ENCODE measurements at places on chromosomes 11 and 22.
A peak's percentile ranks its signal among the peaks of the same experiment; 100 is the strongest.

DNA sequence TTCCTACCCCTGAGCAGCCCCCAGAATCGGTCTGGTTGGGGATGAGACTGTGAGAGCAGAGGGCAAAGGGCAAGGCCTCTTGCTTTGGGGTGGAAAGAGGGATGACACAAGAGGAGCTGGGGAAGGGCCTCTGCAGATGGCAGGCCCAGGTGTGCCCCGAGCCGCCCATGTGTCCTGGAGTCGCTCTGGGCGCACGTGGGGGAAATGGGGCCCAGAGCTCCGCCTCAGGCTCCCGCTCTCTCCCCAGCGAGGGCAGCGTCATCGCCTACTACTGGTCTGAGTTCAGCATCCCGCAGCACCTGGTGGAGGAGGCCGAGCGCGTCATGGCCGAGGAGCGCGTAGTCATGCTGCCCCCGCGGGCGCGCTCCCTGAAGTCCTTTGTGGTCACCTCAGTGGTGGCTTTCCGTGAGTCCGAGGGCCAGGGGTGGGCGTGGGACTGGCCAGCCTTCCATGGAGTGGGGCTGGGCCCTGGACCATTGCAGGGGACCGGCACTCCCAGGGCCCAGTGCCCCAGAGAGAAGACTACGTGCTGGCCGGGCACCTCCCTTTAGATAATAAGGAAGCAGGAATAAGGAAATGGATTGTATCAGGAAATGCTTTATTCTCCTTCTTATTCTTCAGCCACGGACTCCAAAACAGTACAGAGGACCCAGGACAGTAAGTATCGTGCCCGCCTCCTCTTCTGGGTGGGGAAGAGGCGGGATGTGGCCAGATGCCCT, 30.1 kb downstream of the ST14 start:
- DNase-seq, result no peak

DNA sequence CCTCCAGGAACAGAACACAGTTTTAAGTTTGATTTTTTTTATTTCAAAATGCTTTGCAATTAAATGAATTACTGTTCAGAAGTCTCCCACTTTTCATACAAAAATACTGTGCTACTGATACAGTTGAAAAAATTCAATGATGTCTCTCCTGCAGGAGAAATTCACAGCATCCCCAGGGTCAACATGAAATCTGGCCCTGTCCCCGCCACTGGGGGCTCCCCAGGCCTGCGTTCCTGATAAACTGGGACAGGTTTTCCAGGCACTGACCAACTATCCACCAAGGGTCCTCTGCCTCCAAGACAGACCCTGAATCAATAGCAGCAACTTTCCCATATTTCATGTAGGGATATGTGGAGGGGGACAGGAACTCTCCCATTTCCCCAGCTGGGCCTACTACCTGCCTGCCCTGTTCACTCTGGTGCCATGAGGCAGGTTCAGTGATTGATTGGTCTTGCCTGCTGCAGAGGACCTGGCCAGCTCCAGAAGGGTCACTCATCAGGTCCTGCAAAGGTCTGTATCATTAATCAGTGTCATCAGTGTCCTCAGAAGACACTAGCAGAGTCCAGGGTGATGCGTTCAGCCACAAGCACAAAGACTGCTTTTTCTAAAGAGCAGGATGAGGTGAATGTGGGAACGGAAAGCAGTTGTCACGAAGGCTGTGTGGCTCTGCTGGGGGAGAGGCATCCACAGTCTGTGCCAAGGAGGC, 43.4 kb downstream of the PISD start:
- DNase-seq, result no peak

GRCh38 chr11:113448316-113448677, 26.9 kb downstream of the DRD2 start:
- no peak for DNase-seq

- DNase-seq, result no peak
These were observed 14.5 kb downstream of the MUC2 start for GRCh38 chr11:1088927-1089737.

GRCh38 chr11:103731670-103732069, 304.8 kb upstream of the DDI1 start:
- no peak for DNase-seq

DNA sequence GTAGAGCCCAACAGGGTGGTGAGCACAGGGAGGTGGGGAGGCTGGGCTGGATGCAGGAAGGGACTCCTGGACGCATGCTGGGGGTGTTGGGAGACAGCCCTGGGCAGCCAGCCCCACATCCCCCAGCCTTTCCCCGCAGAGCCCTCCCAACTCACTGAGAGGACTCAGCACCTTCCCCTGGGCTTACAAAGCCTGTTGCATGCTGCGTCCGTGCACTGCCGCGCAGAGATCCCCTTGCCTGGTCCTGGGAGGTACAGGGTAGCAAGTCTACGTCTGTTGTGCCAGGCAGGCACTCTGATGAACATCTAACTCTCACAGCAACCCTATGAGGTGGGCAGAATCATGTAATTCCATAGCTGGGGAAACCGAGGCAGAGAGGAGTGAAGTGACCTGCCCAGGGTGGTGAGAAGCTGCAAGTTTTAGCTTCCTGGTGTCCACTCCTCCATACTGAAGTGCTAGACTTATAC, 33.9 kb upstream of the TCF20 start:
- no peak for DNase-seq

- DNase-seq, result no peak
These were observed 147.5 kb downstream of the LDLRAD3 start for GRCh38 chr11:36091256-36091811.

GRCh38 chr22:30969532-30970355, 679 bp downstream of the TUG1 start:
- DNase-seq, result no peak

DNA sequence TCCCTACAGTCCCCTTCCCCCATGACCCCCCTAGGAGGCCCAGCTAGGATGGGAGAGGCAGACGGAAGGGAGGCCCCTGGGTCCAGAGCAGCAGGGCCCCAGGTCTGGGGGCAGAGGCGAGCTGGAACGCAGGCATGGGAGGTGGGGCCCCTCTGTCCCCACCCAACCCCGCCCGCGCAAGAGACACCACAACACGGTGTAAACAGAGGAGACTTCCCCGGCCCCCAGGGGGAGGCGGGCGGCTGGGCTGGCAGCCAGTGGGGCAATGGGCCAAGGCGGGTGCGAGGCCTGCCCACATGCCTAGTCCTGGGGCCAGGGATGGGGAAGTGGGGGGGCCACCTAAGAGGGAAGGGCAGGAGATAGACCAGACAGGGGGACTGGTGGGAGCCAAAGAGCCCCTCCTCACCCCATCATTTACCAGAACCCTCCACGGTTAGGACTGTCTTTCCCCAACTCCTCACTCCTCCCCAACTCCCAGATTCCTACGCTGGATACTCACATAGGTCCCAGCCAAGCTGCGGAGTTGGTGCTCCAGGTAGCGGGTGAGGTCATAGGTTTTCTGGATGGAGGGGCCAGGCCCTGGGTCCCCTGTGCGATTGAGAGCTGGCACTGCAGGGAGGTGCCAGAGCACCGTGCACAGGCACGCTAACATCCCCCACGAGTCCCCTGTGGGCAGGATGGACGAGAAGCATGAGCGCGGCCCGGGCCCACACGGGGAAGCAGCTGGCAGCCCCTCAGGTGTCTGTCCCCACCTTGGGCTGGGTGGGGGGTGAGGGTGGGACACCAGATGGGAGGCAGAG, 6.2 kb downstream of the CLCF1 start:
- DNase-seq, result no peak

DNA sequence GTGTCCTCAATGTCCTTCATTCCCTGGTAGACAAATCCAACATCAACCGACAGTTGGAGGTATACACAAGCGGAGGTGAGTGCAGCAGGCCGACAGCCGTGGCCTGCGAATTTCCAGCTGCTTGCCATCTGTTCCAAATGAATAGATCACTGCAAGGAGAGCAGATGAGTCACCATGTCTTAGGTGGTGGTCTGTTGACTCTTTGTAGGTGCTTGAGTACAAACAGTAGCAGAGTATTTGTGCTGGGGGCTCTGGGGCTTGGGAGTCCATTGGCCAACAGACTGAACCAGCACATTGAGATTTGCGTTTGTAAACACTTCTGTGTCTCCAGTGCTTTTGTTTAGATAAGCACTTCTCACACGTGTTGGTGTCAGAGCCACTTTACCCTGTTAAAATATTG, 21.1 kb downstream of the EIF3L start:
- DNase-seq, result no peak

DNA sequence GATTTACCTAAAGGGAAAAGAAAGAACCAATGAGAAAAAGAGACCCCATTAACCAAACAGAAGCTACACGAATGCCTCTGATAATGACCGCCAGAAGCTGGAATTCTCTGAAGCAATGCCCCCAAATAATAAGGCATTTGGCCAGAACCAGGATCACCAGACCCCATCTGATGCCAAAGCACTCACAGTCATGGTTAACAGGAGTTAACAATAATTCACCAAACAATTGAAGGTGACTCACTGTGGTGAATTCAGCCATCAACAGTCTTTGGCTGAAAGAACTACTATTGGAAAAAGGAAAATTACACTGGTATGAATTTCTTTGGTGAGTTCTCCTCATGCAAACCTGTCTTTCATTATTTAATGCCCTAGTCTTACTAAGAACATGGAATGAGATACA, 21.9 kb upstream of the NFRKB start:
- no peak for DNase-seq

DNA sequence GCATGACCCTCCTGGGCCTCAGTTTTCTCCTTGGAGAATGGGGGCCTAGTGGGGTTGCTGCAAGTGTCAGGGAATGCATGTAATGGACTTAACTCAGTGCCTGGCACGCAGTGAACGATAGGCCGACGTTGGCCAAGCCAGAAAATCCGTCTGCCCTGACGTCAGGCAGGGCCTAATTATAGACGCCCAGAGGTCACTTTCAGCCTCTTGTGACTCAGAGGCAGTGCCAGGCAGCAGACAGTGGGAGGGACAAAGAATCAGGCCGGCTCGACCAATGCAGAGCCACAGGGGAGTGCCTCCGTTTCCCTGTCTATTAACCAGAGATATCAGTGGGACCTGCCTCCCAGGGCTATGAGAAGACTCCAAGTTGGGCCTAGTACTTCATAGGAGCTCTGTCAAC, 115.0 kb downstream of the MN1 start:
- no peak for DNase-seq

DNA sequence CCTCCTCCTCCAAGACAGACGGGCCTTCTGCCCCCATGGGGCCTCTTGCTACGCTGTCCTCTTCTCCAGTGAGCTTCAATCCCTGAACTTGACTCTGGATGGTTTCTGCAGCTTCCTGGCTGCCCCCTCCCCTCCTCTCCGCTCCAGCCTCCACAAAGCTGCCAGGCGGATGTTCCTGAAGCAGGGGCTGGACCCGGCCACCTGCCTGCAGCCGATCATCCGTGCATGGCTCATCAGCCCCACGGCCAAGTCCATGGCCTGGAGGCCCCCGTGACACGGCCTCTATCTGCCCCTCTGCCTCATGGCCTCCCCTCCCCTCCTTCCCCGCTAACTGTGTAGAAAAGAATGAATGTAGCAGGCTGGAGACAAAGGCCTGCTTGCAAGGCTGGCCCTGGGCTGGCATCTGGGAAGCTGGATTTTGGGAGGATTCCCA, 6.8 kb upstream of the SUN2 start:
- no peak for DNase-seq

DNA sequence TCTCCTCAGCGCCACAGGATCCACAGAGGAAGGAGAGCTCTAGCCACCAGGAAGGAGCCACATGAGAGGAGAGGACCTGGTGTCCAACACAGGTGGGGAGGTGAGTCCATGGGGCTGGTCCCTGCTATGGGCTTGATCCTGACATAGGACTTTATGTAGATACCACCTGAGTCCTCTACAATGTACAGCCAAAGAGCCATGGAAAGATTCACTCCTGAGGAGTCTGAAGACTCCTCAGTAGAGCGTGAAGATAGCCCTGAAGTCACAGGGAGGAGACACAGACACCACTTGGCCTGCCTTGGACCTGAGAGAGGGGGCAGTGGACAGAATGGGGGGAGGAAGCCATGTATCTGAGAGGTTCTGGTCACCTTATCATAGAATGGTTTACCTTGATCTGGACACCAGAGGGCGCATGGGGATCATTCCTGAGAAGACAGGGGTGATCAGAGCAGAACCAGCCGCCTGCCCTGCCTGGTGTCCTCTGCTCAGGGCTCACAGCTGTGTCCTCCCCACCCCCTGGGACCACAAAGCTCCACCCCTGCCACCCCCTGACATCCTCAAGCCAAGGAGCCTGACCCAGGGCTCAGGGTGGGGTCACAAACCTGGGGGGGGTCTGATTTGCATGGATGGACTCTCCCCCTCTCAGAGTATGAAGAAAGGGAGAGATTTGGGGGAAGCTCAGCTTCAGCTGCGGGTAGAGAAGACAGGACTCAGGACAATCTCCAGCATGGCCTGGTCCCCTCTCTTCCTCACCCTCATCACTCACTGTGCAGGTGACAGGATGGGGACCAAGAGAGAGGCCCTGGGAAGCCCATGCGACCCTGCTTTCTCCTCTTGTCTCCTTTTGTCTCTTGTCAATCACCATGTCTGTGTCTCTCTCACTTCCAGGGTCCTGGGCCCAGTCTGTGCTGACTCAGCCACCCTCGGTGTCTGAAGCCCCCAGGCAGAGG, 77.0 kb downstream of the ZNF280B start:
- DNase-seq, result no peak

GRCh38 chr22:43848366-43849171, 13.7 kb downstream of the SULT4A1 start:
- peak; percentile 64 for DNase-seq

DNA sequence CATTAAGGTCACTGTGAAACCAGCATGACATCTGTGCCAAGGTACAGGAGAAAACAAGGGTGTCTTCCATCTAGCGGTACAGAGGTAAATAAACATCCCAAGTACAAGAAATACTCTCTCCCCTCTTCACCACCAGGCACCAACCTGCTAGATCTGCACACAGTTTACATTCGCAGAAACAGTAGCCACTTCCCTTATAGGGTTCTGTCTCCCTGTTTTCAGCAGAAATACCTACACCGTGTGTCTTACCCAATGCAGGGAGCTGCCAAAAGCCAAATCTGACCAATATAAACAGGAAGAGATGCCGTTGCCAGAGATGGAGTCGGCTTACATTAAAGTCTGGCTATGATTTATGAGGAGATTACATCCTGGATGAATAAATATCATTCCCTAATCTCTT, 1.2 kb downstream of the SCN4B start:
- DNase-seq, result no peak

- no peak for DNase-seq
These were observed 40.2 kb downstream of the SCGB1A1 start for GRCh38 chr11:62459080-62459479.

DNA sequence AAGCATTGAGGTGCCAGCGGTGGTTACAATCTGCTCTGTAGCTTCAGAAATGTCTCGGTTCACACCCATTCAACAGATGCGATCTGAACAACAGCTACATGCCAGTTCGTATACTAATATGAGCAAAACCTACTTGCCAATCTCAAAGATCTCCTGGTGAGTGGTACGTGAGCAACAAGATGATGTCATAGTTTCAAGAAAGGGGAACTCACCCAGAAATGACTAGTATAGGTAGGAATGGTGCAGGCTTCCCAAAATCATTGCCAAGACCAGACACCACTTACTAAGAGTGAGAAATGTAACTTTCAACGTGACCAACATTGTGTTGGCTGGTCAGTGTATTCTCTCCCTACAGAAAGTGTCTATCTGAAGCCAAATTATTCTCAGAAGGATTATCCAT, 31.1 kb downstream of the OR6Q1 start:
- DNase-seq, result no peak

DNA sequence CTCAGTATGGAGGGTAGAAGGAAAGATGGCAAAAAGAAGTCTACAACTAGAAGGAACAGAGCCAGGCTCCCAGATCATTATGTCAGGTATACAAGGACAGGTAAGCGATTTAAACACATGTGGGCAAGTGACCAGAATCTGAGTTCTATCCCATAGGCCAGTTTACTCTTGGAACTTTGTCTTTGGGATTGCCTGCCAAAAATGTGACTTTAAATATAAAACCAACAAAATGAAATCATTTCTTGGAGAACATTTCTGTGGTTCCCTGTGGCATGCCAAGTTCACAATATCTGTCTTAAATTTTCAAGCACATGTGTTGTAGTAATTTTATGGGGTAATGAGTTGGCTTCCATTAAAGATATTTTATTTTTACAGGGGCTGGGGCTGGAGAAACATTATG, 141.0 kb downstream of the SLC17A6 start:
- DNase-seq, result no peak

Measured in NCI-H510A (cell line).